ENCODE measurements at places on chromosomes 3 and 15.

DNA sequence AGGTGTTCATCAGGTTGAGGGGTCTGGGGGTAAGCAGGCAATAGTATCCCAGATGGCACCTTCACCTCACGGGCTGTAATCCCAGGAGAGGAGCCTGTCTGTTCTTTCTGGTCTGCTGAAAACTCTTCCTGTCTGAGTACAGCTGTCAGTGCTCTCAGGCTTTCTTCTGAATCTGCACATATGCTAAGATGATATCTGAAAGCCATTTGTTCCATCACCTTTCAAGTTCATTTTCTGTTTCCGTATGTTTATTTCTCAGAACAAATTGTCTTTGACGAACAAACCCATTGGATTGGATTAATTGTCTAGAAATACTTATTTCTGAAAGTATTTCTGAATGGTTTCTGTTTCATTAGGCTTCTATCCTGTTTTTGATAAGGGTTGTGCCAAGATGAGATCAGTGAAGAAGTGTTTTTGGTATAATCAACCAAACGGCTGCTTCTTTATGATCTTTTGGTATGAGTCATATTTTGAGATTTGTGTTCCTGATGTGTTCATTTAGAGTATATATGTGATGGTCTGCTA lies 13.3 kb downstream of the ZNF592 start:
- no peak for DNase-seq

DNA sequence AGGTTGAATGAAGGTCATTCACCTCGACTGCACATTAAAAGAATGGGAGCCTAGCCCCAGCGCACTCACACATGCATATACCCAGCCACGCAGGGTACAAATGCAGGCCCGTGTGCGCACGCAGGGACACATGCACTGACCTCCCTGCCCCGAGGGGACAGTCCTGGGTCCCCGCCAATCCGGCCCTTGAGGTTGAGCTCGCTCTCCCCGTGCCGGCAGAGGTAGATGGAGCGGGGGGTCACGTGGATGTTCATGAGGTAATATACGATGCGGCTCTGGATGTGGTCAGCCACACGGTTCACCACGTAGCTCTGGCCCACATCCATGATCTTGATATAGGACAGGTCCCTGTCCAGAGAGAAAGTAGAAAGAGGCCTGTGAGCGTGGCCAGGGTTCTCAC lies 20.5 kb downstream of the PFKFB4 start:
- DNase-seq: no peak

GRCh38 chr3:157469561-157470294 lies 33.1 kb downstream of the PTX3 start:
- DNase-seq: no peak

- peak; percentile 8 for DNase-seq
These were observed 65.0 kb upstream of the DNAJC19 start for GRCh38 chr3:181054538-181054937.

DNA sequence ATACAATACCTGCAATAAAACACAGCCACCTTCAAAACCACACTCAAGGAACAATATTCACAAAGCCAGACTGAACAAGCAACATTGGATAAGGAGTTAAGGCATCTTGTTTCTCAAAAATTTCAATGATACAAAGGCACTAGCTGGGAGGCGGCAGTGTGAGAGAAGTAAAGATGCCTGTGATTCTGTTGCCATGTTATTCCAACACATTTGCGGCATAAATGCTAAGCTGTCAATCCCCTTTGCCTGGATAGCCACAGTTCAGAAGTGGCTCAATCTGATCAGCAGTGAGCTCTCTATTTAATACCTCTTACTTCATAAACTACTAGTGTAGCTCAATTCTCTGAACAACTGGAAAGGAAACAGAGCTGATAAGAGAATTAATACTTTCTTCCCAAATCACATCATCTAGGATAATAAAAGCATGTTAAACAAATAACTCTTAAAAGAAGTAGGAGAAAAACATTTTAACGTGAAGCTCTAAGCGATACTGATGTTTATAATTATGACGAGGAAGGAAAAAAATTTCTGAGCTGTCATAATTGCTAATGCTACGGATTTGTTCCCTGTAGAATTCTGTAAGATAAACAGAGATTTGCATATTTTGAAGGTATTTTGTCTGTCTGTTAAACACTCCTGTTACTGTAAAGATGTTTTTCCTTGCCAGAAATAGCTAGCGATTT lies 358.4 kb downstream of the FOXP1 start:
- no peak for DNase-seq

DNA sequence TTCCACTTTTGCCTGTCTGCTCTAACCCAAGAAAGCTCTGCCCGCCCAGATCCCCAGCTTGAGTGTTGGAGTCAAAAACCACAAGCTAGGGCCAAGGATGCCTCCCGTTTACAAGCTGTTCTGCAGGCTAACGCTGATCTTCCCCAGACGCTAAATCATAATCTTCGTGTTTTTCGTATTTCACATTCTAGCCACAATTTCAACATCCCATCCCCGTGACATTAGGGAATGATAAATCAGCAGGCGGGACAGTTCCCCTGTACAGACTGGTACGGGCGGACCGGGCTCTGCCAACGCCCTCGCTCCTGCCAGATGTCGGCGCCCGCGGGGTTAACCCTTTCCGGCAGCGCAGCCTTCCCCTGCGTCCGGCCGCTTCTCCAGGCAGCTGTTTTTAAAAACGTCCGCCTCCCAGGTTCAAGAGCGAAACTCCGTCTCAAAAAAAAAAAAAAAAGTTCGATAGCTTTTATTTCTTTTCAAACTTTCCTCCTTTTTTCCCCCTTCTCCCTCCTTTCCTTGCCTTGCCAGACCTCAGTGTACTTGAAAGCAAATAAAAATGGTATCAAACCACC lies 81.0 kb upstream of the BNC1 start:
- peak; percentile 70 for DNase-seq

GRCh38 chr3:23865595-23866396 lies 51.0 kb downstream of the NKIRAS1 start:
- peak; percentile 32 for DNase-seq

DNA sequence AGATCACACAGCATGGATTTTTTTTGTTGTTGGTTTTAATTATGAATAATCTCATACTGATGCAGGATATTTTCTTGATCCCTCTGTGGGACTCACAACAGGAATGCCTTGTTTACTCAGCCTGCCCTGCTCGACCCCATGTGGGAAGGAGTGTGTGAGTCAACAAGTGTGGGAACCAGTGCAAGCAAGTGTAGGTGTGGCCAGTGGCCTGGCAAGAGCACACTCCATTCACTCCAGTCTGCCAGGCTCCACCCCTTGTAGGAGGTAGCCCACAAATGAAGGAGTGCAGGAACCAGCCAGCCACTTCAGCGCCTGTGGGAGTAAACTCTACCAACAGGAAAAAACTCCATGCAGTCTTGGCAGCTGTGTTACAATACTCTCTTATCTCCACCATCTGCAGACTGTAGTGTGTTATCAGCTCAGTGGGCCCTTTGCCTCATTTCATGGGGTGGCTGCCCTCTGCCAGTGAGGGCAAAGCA lies 393.6 kb downstream of the OTOL1 start:
- no peak for DNase-seq

DNA sequence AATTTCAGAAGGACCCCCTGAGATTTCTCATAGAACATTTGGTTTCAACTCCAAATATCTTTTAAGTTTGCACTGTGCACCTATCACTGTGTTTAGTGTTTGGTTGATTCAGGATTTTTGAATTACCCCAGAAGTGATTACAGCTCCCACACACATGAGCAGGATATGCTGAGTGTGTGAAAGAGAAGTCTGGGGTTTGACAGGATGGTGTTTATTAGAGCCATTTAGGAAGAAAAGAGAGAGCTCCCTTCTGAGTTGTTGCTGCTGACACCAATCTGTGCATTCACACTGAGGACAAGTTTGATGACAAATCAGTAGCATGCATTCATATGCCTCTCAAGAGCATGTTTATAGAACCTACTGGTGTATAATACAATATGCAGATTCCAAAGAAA lies 118.1 kb downstream of the RPL22L1 start:
- DNase-seq: peak; percentile 61

DNA sequence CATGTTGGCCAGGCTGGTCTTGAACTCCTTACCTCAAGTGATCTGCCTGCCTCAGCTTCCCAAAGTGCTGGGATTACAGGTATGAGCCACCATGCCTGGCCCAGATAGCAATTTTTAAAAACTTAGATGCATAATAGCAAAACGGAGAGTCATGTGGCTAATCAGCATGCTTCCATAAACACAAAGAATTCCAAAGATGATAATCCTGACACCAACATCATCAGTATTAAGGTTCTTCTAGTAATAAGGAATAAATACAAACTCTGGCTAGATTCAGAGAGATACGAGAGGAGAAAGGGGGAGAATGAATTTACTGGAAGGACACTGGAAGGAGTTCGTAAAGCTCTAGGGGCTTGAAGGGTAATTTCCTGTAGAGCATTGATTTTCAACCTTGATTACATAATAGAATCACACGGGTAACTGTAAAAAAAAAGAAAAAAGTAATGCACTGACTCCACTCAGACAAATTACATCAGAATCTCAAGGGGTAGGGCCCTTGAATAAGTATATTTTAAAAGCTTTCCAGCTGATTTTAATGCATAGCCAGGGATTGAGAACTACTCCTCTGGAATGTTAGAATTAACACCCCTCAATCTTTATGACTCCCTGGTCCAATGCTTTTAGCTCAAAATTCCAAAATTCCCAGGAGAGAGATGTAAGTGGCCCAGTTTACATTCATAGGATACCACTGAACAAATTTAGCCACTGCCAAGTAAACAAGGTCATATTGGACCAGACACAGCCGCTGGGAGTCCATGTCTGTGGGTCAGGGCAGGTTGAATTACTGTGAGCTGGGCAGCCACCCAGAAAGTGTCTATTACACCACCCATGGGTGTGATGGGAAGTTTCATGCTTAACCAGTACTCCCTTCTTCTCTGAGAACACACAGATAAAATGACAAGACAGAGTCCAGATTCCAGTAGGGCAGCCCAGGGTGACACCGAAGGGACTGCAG lies 243.9 kb downstream of the TBL1XR1 start:
- no peak for DNase-seq

GRCh38 chr3:26682406-26682805 lies 59.8 kb downstream of the LRRC3B start:
- no peak for DNase-seq

GRCh38 chr3:62159709-62160092 lies 213.6 kb downstream of the FEZF2 start:
- DNase-seq: no peak

DNA sequence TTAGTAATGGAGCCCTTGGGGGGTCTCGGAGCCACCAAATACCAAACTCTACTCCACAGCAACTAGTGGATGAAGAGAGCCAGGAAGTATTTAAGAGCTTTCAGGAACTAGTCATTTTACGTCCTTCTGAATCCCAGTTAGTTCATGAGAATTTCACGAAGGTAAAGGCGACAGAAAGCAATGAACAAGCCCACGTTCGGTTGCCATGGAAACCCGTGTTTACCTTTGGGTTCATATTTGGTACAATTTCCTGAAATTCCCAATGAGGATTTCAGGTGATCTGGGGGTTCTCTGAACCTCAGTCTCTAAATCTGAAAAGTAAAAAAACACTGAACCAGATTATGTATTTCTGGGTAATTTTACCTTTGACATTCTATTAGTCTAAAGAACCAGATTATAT lies 93.0 kb downstream of the BDH1 start:
- DNase-seq: no peak

- DNase-seq: no peak
These were observed 89.3 kb downstream of the ALCAM start for GRCh38 chr3:105456017-105456416.

GRCh38 chr3:196315821-196316220 lies 2.2 kb downstream of the DYNLT2B start:
- DNase-seq: no peak

DNA sequence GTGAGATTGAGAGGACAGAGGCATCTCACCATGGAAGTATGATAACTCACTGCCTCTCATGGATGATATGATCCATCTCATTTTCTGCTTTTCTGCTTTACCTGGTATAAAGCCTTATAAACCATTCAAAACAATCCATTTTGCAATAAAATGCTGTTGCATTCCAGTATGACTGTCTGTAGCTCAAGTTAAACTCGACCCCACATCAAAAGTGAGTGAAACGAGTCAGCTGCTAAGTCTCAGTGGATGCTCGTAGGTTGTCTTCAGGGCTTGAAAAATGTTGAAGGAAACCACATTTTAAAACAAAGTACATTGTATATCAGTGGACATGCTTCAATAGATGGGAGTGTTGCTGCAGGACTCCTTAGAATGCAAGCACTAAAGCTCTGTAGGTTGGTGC lies 839.0 kb downstream of the TUSC7 start:
- DNase-seq: no peak

DNA sequence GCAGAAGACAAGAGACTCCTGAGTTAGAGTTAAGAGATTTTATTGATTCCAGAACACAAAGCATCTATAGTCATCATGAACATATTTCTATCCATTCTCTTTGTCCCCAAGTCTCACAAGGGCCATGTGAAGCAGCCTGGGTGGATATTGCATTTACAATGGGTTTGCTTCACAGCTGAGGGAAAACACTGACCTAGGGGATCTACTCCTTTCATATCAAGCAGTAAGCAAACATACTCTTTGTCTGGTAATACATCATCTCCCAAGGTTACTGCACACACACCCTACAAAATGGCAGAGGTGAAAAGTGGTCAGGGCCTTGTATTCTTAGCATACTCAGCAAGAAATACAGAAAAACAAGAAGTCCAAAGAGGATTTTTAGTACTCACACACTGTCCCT lies 267.7 kb upstream of the BCHE start:
- DNase-seq: no peak

DNA sequence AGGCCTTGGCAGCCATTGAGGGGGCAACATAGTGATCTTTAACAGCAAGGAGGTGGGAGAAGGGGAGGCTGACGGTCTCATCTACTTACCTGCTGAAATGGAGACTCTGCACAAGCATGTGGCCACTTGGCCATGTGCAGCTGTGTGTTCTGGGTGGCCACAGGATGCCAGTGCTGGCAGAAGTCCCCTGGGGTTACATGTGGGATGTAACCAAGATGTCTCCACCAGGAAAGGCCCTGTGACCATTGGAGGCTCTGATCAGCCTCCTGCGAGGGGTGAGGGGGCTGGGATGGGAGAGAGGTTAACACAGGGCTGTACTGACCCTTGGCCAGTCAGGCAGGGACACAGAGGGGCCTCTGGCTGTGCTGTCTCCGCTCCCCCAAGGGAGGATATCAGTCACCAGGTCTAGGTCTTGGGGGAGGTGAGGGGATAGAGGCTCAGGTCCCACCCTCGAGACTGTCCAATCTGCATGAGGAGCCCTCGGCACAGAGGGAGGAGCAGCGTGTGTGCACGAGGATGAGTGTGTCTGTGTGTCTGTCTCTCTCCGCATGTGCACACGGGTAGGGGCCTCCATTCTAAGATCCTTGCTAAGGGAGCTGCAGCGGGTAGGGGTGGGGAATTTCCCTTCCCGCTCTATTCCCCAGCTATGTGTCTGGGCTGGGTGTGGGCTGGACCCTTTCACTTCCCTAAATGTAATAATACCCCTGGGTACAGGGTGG lies 19.5 kb downstream of the PRKCD start:
- no peak for DNase-seq

Measured in spinal cord (tissue), 10 donors.